Astrocyte of the spinal cord (primary cell): ENCODE measurements at places on chromosomes 2 and 18.

GRCh38 chr2:42298996-42299754 lies 61.8 kb downstream of the COX7A2L start:
- DNase-seq = no peak

DNA sequence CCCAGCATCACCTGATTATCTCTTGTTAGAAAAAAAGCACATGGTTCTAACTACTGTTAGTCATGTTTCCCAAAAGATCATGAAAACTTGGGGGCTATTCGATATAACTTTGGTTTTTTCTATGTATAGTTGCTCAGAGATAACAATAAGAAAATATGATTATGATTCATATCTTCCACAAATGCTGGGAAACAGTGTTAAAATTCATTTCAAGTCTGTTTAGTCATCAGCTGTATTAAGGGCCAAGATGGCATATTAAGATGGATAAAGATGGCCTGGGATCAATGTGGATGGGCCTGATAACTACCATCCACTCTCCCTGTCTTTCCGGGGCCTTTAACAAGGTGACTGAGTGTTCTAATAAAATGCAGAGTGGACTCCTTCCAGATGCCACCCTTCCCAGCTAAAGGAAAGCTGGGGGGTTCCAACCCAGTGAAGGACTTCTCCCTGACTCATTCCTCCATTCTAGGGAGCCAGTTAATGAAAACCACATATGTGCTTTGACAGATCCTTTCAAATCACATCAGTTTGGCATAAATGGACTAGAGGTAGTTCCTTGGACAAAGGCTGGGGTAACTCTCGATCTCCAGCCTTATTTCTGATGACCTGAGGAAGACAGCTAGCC lies 221.6 kb downstream of the VAPA start:
- no peak for DNase-seq

GRCh38 chr18:37582261-37582660 lies 16.7 kb upstream of the CELF4 start:
- DNase-seq = no peak

- DNase-seq = no peak
These were observed 184.1 kb downstream of the C1D start for GRCh38 chr2:67878743-67879142.

GRCh38 chr2:40454321-40454720 lies 2.4 kb upstream of the SLC8A1 start:
- no peak for DNase-seq

DNA sequence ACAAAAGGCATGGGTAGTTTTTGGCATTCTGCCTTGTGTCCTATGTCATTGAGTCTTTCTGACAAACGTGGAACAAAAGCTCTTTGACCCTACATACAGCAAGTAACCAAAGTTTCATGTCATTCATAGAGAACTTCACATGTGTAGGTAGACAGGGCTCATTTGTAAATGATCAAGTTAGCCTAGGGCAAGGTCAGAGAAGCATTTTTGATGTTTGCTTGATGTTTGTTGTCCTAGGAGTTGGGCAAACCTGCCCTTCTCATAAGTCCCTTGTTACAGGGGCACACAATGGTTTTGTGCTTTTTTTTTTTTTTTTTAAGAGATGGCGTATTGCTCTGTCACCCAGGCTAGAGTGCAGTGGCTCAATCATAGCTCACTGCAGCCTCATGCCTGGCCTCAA lies 83.3 kb upstream of the FAM136A start:
- DNase-seq = no peak

DNA sequence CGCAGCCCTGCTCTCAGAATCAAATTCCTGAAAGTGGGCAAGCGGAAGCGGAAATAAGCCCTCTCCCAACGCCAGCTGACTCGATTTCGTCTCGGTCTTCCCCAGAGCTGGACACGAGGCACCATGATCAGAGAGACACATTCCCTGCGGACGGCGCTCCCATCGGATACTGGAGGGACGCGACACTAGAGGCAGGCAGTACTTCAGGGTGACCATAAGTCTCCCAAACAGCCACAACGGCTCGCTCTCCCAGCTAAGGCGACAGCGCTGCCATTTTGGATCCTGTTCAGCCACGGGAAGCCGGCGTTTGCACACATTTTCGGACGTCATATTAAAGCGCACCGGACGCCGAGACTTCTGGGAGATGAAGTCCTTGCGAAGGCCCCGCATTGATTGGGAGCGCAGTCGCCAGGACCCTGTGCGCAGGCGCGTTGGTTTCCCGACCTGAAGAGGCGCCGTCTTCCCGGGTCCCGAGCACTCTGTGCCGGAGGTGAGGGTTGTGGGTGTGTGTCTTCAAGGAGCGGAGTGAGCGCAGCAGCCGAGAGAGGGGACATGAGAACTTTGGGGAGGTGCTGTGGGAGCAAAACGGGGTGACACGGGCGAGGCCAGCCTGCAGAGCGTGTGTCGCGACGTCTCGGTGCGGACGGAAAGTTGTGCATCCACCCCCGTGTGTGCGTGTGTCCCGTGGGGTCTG lies at the start of gene ZNF2:
ZNF2 (plus strand) TSS at position 439 of the 694 bp plus-strand sequence. CDS start 10,418 bp downstream, outside the sequence.
- DNase-seq = peak; percentile 98

GRCh38 chr2:181152701-181153100 lies 172.3 kb downstream of the UBE2E3 start:
- no peak for DNase-seq

GRCh38 chr2:64605991-64606478 lies 47.7 kb downstream of the SERTAD2 start:
- DNase-seq = no peak

DNA sequence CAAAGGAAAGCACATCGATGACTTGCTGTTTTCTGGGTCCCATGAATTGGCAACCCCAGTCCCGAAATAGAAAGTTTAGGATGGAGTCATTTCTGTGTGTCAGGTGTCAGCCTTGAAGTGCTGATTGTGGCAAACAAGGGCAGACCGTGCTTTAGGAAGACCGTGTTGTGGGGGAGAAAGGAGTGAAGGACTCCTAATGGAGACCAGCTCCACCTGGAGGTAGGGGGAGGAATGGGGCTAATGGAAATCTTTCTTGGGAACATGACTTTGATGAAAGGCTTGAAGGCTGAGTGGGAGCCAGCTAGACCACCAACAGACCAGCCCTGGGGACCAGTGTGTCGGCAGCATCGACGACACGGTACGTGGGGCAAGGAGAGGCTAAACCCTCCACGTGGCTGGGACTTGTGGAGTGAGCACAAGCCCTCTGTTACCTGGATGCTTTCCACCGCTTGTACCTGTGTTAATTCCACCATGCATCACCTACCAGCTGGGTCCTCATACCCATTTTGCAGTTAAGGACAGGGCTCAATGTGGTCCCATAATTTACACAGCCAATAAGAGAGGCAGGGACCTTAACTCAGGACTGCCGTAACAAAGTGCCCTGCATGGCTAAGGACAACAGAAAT lies 104.2 kb downstream of the SH3BP4 start:
- DNase-seq = no peak

- DNase-seq = no peak
These were observed 118.0 kb downstream of the COL6A3 start for GRCh38 chr2:237295889-237296480.

DNA sequence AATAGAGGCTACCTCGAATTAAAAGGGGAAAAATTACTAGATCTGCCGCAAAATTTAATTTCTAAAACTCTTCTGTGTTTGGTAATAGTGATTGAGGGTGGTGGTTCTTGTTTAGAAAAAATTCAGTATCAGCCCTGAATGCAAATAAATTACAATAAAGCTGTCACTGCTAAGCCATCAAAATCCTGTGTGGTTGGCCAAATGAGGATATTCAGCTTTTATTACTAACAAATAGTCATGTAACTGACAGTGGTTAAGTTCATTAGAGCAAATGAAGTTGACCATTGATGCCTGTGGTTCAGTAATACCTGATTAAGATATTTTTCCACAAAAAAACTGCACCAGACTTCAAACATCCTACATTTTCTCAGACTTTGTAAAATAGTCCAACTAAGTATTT lies 14.4 kb downstream of the PPP1CB start:
- no peak for DNase-seq

DNA sequence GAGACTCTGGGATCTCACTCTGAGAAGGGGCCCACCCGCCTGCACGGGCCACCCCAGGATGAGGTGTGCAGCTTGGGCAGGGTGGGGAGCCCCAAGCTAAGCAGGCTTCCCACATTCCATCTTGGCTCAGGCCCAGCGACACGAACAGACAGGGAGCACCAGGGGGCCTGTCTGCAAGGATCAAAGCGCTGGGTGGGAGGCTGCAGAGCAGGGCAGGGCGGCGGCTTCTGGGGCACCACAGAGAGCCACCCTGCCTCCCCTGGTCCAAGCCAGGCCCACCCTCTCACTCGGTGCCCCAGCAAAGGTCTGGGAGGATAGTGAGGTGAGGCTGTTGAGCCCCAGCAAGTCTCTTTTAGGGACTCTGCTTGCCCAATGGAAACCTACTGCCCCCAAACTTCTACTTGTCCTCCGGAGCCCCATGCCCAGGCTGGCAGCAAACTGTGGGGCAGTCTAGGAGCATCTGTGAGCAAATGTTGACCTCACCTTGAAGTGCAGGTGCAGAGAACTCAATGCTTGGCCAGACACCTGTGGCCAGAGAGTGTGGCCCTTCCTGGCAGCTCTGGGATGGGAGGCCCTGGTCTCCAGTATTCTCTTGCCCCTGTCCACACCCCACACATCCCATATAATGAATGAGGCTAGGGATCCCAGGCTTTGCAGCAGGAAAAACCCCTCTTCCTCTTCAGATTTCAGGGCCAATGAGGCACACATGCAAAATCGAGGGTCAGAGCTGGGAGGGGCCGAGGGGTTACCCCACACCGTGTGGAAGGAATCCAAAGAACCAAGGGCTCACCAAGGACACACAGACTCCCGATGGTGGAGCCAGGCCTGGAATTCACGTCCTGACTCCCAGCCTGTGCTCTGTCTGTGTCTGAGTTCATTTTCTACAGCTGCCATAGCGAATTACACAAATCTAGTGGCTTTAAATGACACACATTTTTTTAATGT lies 18.8 kb upstream of the GLI2 start:
- DNase-seq = no peak

GRCh38 chr2:117825437-117825836 lies 10.9 kb downstream of the DDX18 start:
- no peak for DNase-seq

DNA sequence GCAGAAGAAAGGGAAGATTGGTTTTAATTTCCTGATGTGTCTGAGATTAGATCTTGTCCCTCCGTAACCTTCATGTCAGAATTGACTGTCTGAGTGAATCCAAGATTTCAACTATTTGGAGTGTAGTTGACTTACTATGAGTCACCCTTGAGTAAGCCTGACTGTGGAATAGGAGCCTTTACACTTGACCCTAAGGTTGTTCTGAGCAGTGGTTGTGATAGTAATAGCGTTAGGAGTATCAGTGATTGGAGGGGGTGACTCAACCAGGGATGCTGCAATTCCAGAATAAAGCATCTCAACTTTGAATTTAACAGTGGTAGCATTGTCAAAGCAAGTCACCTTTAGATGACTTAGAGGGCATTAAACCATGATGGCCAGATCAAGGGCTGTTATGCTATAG lies 979.5 kb upstream of the FAM98A start:
- DNase-seq = no peak

- no peak for DNase-seq
These were observed 41.6 kb downstream of the PPIG start for GRCh38 chr2:169625781-169626180.

DNA sequence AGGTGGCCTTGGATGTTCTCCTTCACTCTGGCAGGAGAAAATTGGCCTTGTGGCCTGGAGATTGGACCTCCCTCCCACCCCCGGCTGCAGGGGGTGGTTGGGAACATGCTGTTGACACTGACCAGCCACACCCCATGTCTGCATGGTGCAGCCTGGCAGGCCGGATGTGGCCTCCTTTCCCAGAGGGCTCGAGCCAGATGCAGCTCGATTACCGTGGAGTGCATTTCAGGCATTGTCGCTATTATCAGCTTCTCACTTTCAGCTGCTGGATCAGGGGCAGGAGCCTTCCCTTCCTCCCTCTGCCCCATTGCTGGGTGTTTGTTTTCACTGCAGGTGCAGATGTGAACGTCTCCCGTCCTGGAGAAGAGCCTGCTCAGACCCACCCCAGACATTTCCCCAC lies 211.0 kb upstream of the SIX2 start:
- no peak for DNase-seq

- DNase-seq = no peak
These were observed 71.9 kb downstream of the ADD2 start for GRCh38 chr2:70696142-70696541.
